Cardiac fibroblast (primary cell): ENCODE measurements at places on chromosomes 12 and 14.

DNA sequence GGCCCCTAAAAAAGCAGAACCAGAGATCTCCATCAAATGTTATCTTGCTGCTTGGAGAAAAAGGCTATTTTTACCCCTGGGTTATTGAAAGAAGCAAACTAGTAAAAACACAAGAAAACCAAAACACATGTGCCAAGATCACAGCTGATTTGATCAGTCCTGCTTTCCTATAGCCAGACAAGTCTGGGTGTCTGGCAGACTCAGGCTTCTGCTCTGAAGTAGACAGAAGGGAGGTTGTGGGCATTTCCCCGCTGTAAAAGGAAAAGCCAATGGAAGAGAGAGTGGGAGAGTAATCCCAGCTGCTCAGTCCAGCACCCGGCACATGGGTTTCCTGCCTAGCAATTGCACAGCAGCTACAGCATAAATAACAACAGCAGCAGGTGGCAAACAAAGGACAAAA, 177.9 kb downstream of the PHLDA1 start:
- no peak for DNase-seq

- DNase-seq: peak; percentile 100
Observed at GRCh38 chr14:56199095-56199981, 81.1 kb downstream of the PELI2 start.

DNA sequence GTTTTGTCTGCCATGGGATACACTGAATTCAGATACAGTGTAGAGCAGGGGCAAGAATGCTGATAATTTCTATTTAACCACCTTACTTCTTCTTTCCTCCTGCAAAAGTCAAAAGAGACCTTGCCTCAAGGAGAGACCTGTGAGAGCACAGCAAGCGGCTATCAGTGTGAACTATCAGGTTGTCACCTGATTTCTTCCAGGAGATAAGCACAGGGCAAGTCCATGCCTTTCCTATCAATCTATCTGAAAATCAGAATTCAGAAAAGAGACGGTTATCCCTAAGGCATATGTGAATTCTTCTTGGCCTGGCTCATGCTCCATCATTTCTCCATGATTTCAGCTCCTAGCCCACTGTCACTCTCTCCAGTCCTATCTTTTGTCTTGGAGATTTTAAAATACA, 128.9 kb upstream of the CCND2 start:
- DNase-seq: no peak

DNA sequence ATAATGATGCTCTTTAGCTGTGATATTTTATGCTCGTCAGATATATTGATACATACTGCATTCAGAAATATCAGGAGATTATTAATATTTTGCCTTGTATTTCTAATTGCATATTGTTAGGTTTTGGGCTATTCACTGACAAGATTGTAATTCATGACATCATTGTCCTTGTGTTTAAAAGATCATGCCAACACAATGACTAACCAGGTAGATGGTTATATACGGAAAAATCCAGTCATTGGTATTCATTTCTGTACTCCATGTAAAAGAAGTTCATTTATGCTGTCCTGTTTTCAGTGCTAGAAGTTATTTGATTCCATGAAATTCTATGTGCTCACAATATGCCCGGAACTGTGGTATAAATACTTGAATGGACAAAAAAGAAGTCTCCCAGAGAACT, 107.5 kb downstream of the KITLG start:
- peak; percentile 79 for DNase-seq

DNA sequence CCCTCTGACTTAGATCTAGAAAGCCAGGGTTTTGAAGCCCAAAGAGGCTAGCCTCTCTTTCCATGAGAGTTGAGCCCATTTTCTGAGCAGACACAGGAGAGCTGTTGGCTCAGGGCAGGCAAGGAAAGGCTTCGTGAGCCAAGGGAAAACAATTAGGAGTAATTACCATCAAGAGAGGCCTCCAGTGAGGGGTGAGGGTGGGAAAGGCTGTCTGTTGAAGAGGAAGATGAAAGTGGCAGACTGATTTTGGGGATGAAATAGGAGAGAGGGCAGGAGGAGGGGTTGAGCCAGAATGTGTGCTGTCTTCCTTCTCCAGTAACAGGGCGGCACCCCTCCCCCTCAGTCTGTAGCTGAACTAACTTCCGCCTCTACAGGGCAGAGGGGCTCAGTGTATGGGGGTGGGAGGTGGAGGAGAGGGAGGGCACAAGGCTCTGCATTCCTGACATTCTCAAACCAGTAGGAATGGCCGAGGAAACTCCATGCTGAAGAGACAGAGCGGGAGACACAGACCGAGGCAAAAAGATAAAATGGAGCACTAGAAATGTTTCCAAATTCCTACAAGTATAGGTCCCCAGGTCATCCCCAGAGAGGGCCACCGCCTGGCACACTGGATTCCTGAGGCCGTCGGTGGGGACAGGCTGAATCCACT, 33.1 kb upstream of the COL2A1 start:
- DNase-seq: no peak

DNA sequence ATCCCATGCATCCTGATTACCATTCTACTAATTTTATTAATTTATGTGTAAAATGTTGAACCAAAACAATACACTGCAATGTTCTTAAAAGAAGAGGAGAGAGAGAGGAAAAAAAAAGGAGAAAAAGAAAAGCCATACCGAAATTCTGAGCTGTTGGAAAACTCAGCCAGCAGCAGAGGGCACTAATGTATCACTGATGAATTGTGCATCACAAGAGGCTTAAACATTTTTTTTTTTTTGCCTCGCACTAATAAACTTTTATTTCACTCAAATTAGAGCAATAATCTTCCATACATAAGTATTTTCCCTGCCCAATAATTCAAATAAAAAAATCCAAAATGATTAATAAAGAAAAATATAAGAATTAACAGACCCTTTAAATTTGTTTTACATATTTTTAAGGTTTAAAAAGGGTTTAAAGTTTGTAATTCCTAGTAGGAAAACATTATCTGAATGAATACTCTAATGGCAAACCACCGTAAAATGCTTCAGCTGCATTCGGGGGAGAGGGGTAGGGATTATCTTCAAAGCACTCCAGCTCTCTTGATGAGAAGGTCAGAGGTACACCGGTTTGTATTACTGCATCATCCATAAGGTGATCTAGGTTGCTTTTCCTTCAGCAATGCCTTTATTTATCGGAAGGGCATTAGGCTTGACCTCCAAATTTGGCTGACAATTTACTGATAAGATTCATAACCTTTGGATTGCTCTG, 41.9 kb downstream of the ATP23 start:
- DNase-seq: peak; percentile 77

DNA sequence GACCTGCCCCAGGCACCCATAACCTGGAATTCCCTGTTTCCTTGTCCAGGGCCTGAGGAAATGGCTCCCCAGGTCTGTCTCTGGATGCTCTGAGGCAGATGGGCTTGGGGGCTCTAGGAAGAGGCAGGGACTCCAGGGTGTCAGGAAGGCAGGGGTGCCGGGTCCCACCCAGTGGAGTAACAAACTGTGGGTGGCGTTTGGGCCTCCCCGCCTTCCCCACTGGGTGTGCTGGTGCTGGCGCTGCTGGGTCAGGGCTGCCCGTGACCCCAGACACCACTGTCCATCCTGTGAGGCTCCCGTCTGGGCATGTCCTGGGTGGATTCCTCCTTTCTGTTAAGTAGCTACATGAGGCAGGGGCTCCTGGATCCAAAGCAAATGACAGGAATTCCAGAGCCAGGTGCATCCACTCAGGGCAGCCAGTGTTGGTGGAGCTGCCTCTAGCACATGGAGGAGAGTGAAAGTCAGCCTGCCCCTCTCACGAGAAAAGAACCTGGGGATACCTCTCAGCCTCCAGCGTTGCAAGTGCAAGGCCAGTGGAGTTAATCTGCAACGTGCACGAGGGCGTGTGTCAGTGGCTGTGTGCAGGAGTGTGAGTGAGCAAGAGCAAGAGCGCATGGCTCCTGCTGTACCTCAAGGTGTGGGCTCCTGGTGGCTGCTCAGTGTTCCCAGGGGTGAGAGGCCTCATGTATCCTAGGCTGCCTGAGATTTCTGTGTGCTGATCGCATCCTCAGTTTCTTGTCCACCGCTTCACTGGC, 403.1 kb downstream of the TMEM121 start:
- DNase-seq: no peak

GRCh38 chr12:39915249-39915648, 190.6 kb downstream of the SLC2A13 start:
- DNase-seq: no peak

- DNase-seq: no peak
Observed at GRCh38 chr12:53975479-53976152, 862 bp upstream of the HOTAIR start.

DNA sequence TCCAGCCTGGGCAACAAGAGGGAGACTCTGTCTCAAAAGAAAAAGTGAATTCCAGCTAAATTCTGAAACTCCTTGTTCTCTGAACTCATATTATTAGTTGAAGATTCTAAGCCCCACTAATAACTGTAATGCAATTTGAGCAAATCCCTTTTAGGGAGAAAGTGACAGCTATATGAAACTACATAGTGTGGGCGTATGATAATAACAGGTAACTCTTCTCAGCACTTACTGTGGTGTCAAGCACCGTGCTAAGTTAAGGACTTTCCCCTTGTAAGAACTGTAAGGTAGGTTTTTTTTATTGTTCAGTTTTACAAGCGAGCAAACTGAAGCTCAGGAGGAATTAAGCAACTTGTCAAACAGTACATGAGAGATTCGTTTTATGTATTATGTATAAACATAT, 5.4 kb downstream of the ANKRD13A start:
- DNase-seq: no peak

GRCh38 chr12:12673296-12673695, 22.7 kb downstream of the GPR19 start:
- DNase-seq: no peak

DNA sequence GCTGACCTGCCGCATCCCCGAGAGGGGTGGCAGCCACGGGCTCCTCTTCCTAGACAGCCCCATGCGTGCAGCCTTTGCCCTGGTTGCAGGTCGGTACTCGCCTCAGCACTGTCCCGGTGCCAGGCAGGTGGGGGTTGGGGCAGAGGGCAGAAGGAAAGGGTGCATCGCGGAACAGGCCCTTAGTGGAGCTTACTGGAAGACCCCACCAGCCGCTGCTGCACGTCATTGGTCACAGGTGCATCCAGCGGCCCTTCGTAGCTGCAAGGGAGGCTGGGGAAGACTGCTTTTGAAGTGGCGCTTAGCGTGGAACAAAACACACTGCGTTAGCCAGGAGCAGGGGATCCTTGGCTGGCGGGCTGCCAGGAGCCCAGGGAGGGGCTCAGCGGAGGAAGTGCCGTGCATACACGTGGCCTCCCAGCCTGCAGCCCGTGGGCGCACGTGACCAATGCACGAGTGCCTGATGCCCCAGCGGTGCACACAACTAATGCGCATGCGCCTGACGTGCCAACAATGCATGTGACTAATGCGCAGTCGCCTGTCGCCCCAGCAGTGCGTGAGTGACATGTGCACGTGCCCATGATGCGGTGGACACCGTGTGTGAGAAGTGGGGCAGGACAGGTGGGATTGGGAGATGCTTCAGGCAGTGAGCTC, 5.0 kb upstream of the EP400 start:
- DNase-seq: no peak

GRCh38 chr12:110475426-110475825, 6.8 kb downstream of the FAM216A start:
- no peak for DNase-seq

GRCh38 chr12:58425481-58426392, 484.4 kb downstream of the ATP23 start:
- DNase-seq: peak; percentile 95

- DNase-seq: no peak
Observed at GRCh38 chr14:101135796-101136742, 232.5 kb upstream of the RTL1 start.

DNA sequence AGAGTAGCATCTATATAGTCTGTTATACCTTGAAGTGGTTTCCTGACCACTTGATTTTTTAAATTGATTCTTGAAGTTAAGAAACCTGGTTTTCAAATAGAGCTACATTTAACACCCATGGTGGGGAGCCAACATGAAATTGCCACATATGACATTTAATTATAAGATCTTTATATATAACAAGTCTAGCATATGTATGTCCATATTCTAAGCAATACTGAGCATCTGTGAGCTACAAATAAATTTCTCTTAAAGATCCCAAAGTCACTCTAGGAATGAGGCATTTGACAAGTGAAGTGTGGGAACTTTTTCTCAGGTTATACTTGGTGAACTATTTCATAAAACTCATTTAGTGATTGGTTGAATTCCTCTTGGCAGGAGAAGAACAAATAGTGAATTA, 132.5 kb downstream of the RPL10L start:
- no peak for DNase-seq

GRCh38 chr12:125487336-125487735, 422.1 kb downstream of the AACS start:
- DNase-seq: no peak

GRCh38 chr14:25461780-25462179, 411.8 kb upstream of the STXBP6 start:
- DNase-seq: no peak

- DNase-seq: peak; percentile 20
Observed at GRCh38 chr12:116609319-116610114, 50.3 kb downstream of the MAP1LC3B2 start.
